Kidney (tissue), 22 donors: ENCODE measurements at places on chromosomes 13 and 19. TPM values are rescaled to one million over a fixed set of nuclear protein-coding genes. Genes with fewer than 3 reads are reported as not detected.
A peak's percentile ranks its signal among the peaks of the same experiment; 100 is the strongest.

Gene RXFP2
- total RNA-seq, result 0.09 TPM

DNA sequence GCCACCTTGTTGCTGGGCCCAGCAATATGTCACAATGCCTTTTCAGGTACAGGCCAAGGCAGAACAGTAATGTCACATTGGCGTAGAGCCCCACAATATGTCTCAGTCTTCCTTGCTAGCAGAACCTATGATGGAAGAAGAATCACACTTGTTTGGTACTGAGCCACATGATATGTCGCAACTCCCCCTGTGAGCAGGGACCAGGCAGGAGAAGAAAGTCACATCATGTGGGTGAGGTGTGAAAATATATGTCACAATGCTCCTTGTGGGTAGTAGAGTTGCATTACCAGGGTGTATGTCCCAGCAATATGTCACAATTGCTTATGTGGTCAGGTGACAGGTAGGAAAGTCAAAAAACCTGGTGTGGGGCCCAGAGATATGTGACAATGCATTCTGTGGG, 7.1 kb upstream of the ZNF91 start:
- DNase-seq, result no peak

DNA sequence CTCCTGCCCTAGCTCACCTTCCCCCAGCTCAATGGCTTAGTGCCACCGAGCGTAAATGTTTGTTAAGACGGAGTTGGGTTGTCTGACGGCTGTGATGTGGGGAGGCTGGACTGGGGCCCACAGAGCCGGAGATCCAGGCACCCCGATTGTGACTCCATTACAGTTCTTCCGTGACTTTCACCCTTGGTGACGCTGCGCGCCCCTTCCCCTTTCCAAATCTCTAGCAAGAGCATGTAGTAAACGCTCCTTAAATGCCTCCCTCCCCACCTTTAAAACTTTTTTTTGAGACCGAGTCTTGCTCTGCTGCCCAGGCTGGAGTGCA, 829 bp downstream of the REEP6 start:
- DNase-seq, result peak; percentile 21

DNA sequence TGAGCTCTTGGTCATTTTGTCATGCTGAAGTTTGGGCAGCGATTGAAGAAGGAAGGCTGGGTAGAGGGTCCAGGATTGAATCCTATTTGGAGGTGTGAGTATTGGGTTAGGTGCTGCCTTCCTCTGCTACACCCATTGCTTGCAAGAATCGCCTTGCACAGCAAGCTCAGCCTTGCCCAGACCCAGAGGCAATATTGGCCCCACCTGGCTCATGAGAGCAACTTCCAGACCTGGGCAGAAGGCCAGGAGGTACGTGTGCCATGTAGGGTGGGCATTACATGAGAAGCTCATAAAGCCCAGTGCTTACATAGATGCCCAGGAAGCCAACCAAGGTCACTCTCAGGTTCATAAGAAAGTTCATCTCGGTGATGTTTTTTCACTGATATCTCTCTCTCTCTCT, 718.0 kb downstream of the EFNB2 start:
- no peak for DNase-seq

Gene DCLK1
- total RNA-seq, result 8.3 TPM
